ENCODE measurements at places on chromosomes 11 and 22.
A peak's percentile ranks its signal among the peaks of the same experiment; 100 is the strongest.

GRCh38 chr22:35397095-35397904, 2.6 kb upstream of the MCM5 start:
- no peak for DNase-seq

DNA sequence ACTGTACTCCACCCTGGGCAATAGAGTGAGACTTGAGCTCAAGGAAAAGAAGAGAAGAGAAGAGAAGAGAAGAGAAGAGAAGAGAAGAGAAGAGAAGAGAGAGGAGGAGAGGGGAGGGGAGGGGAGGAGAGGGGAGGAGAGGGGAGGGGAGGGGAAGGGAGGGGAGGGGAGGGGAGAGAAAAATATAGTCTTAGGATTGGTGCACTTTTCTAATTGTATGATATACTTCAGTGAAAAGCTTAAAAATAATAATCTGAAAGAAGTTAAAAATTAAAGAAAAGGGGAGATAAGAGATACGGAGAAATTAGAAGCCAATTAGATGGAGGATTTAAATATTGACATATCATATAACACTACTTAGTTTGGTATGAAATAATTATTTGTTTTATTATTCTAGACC, 19.3 kb downstream of the OR52A5 start:
- no peak for DNase-seq

DNA sequence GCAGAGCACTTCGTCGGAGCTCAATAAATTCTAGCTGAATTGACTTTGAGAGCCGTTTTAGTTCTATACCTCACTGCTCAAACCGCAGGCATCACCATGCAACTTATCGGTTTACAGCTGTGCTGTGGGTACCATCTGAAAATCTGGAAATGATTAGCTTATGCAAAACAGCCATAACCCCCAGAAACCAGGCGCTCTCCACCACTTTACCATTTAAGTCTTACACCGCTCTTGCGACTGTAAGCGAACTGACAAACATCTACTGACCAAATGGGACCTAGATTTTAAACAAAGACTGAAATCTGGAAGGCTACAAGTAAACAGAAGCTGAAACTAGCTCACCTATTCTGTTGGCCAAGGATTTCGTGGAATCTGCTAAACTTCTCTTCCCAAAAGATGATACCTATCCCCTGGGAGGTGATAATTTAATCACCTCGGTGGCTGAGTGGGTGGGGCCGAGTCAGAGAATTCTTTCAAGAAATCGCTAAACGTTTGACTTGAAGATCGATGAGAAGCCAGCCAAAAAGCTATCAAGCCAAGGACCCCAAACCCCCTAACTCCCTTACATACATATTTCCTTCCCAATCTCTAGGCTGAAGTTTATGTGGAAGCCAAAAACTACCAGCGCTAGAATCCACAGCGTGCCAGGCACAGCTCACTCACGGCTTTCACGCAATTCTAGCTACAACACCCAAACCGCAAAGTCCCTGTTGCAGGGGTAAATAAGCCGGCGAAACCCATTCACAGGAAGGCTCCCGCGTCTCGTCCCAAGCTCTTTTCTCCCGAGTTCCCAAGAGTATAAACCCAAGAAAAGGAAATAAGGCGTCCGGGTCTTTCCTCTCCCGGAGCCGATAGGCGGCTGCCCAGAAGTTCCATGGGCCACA, 644 bp downstream of the SPTY2D1 start:
- no peak for DNase-seq

GRCh38 chr11:72924568-72925190, 110.5 kb downstream of the ATG16L2 start:
- no peak for DNase-seq

- no peak for DNase-seq
These were observed 684.7 kb downstream of the TBC1D22A start for GRCh38 chr22:47446821-47447810.

- no peak for DNase-seq
These were observed 12.7 kb upstream of the C11orf91 start for GRCh38 chr11:33713151-33713855.

GRCh38 chr22:22349455-22349836, 104.9 kb downstream of the VPREB1 start:
- no peak for DNase-seq

GRCh38 chr11:95299078-95299679, 68.2 kb upstream of the SESN3 start:
- DNase-seq: peak; percentile 24

DNA sequence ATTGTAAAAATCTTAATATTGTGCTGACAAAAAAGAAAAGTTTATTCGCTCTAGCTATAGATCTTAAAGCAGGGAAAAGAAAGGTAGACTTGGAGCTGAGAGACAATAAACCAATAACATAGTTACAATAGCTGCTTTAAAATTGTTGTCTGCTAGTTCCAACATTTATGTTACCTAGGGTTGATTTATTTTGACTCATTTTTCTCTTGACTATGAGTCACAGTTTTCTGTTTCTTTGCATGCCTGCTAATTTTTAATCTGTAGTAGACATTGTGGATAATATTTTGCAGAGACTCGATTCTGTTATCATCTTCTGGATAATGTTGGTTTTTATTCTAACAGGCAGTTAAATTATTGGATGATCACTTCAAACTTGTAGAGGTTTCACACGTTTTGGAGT, 83.1 kb upstream of the TRPC6 start:
- no peak for DNase-seq

DNA sequence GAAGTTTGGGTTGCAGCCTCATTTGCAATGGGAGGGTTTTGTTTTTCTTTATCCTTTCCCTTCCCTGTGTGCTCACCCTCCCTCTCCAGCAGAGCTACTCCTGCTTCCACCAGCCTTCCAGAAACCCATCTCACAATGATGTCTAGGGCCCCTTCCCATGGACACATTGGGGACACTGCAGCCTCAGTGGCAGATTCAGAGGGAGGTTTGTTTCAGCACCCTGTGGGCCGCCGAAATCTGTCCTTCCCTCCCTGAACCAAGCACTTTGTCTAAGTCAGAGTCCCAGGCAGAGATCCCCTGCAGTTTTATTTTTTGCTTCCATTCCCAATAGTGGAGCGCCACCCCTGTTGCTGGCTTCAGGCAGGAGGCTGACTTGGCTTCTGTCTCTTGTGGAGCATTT, 8.6 kb upstream of the SYNGR1 start:
- DNase-seq: no peak
